ENCODE measurements at places on chromosomes 12 and 14.
A peak's percentile ranks its signal among the peaks of the same experiment; 100 is the strongest.

GRCh38 chr12:13489246-13489645 lies 292.7 kb downstream of the EMP1 start:
- no peak for DNase-seq

DNA sequence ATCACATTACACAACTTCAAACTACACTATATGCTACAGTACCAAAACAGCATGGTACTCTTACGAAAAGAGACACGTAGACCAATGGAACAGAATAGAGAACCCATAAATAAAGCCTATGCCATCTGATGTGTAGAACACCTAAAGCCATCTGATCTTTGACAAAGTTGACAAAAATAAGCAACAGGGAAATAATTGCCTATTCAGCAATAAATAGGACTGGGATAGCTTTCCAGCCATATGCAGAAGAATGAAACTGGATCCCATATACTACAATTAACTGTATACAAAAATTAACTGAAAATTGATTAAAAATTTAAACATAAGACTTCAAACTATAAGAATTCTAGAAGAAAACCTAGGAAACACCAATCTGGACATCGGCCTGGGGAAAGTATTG lies 120.7 kb downstream of the PTPRO start:
- DNase-seq: no peak

DNA sequence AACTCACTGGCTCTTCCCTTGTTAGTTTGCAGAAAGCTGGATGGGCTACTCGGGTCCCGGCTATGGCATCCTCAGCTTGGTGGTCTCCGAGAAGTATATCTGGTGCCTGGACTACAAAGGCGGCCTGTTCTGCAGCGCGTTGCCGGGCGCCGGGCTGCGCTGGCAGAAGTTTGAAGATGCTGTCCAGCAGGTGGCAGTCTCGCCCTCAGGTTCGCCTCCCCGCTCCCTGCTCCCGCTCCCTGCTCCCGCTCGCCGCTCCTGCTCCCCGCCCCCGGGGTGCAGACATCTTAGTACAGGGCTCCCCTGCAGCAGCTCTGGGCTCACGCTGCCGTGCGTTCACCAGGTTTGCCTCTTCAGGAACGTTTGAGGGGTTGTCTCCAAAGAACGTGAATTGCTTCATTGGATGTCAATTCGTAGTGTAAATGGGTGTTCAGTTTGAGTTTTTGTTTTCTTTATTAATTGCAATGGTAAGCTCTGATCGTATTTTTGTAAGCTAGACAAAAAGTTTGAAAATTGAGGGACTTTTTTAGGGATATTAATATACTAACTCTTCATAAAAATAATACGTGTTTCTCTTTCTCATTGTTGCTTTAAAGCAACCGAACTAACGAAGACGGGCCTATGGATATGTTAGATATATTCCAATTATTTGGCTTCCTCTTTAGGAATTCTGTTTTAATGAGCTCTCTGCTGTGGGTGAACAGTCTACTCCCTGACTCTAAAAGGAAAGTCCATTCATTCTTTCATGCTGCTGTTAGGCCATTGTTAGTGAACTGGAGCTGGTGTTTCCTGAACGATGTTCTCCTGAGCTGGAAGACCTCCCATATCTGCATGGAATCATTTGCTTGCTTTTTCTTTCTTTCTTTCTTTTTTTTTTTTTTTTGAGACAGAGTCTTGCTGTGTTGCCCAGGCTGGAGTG lies 71.3 kb downstream of the ANKRD9 start:
- DNase-seq: peak; percentile 44

DNA sequence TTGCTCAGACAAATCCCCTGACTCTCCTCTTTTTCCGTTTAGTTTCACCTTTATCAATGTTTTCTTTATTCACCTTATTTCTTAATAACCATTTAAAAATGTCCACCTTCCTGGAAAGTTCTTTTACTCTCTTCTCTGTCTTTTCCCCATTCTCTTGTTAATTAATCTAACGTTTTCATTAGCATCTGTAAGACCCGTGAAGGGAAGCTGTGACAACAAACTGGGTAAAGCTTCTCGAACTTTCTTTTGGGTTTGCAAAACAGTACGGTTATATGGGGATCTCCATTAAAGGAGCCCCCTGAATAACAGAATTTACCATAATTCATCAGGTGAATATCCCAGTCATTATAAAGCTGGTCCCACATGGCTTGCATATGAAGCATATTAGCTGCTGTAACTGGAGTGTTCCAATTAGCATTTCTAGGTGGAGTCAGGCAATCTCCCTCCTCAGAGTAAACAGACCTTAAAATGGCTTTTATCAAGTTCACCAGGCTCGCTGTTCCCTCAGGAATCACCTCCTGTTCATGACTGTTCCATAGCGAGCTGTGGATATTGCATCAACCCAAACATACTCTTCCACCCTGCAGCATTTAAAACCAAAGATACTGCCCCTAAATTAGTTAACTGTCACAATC lies 42.4 kb downstream of the TMEM30B start:
- DNase-seq: no peak

DNA sequence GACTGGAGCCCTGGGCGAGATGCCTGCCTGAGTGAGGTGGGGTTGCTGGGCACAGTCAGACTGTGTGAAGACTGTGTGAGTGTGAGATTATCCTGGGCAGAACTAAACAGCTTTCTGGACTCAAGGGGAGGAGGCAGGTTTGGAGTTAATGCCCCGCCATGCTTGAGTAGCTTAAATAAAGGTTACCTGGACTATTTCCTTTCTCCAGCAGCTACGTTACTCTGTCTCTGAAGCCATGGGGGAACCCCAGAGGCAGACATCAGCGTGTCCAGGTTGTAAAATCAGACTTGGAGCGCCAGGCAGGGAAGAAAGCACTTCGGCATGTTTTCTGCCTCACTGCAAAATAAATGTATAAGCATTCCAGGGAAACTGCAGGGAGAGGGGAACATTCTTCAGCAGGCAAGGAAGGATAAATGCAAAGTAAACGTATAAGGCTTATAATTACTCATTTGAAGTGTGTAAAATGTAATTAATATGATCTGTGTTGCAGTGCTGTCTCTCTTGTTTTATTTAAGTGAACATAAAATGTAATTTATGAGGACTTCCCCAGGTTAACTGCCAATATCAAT lies 129.7 kb downstream of the CHST11 start:
- no peak for DNase-seq

DNA sequence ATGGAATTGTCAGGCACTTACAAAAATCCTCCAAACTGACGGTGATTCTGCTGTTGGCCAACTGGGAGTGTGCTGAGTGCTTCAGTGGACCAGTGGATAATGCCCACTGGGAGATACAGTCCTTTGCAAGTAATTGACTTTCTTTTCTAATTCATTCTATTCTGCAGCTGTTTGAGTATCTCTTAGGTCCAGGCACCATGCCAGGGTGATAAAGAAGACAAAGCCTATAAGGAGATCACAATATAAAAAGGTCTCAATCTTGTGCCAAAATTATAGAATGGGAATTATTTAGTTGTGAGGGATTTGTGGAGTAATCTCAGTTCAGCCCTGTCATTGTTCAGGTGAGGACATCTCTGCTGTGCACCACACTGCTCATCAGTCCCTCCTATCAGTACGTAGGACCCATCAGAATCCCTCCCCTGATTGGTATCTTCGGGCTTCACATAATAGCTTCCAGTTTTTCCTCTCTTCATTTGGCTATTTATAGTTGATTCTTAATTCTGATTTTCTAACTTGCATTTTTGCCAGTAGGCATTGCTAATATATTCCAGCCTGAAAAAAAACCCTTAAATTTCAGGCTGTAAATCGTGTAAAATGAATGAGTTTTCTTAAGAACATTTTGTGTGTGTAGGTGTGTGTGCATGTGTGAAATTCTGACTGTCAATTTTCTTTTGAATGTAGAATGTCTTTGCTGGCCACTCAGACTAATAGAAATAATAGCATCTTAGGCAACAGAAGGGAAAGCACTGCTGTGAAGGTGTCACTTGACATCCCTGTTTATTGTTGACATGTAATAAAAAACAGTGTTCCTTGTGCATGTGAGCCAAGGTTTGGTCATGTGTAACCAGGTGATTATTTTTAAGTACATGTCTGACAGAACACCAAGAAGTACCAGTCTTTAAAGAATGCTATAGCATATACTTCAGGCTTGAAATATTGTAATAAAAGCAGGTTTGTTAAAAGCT lies 457.6 kb upstream of the RGS6 start:
- no peak for DNase-seq

GRCh38 chr12:96698965-96699364 lies 208.1 kb upstream of the NEDD1 start:
- no peak for DNase-seq

DNA sequence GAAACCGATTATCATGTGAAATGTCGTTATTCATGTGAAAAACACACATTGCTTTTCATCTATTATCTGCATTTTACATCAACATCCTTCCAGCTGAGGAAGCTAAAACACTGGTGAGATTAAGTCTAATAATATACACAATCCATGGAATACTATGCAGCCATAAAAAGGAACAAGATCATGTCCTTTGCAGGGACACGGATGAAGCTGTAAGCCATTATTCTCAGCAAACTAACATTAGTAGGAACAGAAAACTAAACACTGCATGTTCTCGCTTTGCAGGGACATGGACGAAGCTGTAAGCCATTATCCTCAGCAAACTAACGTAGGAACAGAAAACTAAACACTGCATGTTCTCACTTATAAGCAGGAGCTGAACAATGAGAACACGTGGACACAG lies 18.3 kb downstream of the KICS2 start:
- DNase-seq: no peak

GRCh38 chr14:41506552-41506951 lies 100.1 kb upstream of the LRFN5 start:
- DNase-seq: no peak

GRCh38 chr12:131853832-131854797 lies 25.9 kb downstream of the MMP17 start:
- DNase-seq: no peak
